ENCODE measurements at places on chromosomes 1 and 21. TPM values are rescaled to one million over a fixed set of nuclear protein-coding genes. Genes with fewer than 3 reads are reported as not detected.

DNA sequence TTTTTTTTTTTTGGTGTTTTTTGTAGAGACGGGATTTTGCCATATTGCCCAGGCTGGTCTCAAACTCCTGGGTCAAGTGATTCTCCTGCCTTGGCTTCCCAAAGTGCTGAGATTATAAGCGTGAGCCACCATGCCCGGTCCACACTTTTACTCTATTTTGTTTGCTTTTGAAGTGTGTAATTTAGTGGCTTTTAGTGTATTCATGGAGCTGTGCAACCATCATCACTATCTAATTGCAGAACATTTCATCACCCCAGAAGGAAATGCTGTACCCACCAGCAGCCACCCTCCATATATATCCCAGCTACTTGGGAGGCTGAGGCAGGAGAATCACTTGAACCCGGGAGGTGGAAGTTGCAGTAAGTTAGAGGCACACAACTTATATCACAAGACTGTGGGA is 136.9 kb upstream of the ERRFI1 start:
- no peak for DNase-seq
- no peaks in the 10 kb centered on the region for H3K36me3 ChIP-seq
- no peak overlapping the region for H3K4me3 ChIP-seq
- H3K27ac ChIP-seq, result no peak overlapping the region

DNA sequence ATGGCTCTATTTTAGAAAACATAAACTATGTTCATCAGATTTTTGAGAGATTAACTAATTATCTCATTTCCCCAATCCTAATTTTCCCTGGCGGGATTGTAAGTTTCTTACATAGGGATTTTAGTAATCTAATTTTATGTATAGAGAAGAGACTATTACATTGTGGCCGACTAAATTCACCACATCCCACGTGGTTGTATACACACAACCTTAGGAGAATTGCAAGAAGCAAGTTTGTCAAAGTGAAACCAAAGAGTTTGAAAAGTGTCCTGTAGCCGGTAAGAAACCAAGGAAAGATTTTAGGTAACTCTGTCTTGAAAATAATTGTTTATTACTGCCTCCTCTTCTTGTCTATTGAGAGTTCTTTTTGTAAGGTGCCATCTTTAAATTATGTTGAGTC is 550.6 kb downstream of the LTN1 start:
- H3K27me3 ChIP-seq, result no peaks in the 10 kb centered on the region
- no peak for DNase-seq
- H3K4me3 ChIP-seq, result no peak overlapping the region
- H3K36me3 ChIP-seq, result no peaks in the 10 kb centered on the region
- no peak overlapping the region for H3K27ac ChIP-seq

Gene LDLRAD1
- total RNA-seq, result not detected

Gene SLC30A7
- 22.5 TPM for total RNA-seq

Gene DRAXIN
- 23.0 TPM for total RNA-seq

Gene GPR161
- 11.6 TPM for total RNA-seq

Gene SPRR2F
- total RNA-seq, result not detected

DNA sequence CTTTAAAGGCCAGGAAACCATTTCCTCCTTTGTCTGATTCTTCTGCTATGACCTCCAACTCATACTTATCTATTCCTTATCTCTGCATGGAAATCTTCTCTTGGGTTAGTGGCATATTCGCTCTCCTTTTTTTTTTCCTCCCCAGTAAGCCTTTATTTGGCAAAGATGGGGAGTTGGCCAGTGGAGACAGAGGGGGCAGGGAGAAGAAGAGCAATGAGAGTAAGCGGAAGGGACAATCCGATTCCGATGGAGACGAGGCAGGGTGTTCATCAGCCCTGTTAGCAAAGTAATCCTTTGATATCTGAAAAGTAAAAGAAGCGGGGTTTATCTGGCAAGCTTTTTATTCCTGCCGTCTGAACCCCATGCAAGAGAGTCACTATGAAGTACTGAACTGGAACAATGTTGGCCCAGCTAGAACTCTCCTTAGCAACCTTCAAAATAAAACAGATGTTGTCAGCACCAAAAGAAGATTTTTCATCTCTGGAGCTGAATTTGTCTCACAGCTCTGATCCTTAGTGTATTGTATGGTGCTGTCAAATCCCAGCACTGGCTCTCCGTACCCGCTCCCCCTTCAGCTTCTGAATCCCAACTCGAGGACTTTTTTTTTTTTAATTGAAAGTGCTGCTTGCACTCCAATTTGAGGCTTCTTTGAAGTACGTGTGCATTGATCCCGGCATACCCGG is 40.9 kb downstream of the PTGFRN start:
- H3K4me1 ChIP-seq, result peaks cover 18% of the 10 kb centered on the region
- H3K27ac ChIP-seq, result no peak overlapping the region
- DNase-seq, result no peak
- H3K36me3 ChIP-seq, result no peaks in the 10 kb centered on the region
- no peak overlapping the region for H3K4me3 ChIP-seq
- H3K27me3 ChIP-seq, result no peaks in the 10 kb centered on the region

Data from GM23338 (cell line).